Naive thymus-derived CD4-positive, alpha-beta T cell (primary cell): ENCODE measurements at places on chromosomes 13 and 19. TPM values are rescaled to one million over a fixed set of nuclear protein-coding genes. Genes with fewer than 3 reads are reported as not detected.

Gene EPS8L1
- 4.1 and 6.8 TPM in 2 replicates for total RNA-seq

Gene SOX1
- total RNA-seq = not detected

Gene CLDN10
- total RNA-seq = not detected

Gene C19orf81
- not detected for total RNA-seq

Gene CKM
- total RNA-seq = not detected

GRCh38 chr13:106056851-106057250, 478.6 kb downstream of the EFNB2 start:
- DNase-seq = no peak

DNA sequence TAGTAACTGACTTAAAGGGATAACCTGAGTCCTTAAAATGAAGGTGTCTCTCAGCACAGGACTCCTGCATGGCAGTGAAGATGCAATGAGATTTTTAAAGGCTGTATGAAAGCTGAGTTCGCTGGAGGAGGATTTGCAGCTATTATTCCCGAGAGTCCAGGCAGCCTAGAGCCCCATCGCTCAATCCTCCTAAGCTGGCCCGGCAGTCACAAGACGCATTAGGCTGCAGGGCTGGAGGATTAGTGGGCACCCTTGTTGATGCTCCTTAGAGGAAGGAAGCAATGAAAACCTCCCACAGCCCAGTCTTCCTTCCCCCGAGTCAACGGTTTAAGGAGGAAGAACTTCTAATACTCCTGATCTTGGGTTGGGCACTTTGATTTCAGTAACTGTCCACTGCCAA, 239.5 kb downstream of the EFNB2 start:
- DNase-seq = no peak

DNA sequence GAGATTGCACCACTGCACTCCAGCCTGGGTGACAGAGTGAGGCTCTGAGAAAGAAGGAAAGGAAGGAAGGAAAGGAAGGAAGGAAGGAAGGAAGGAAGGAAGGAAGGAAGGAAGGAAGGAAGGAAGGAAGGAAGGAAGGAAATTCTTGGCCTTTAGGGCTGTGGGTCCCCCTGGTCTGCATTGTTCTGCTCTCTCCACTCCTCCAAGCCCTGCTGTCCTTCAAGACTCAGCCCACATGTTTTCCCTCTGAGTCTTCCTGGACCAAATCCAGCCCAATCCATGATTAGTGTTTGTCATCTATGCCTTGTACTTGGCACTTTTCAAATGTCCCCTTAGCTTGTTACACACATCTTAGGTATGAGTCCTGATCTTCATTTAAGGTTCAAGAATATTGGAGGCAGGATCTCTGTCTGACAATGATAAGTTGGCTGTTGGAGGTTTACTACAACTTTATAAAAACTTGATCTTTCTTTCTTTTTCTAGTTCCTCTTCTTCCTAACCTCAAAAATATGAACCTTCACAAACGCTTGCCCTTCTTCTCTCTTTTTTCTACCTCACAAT, 48.8 kb upstream of the INTS6 start:
- no peak for DNase-seq

GRCh38 chr19:10338940-10339339, 484 bp downstream of the ICAM3 start:
- DNase-seq = no peak

DNA sequence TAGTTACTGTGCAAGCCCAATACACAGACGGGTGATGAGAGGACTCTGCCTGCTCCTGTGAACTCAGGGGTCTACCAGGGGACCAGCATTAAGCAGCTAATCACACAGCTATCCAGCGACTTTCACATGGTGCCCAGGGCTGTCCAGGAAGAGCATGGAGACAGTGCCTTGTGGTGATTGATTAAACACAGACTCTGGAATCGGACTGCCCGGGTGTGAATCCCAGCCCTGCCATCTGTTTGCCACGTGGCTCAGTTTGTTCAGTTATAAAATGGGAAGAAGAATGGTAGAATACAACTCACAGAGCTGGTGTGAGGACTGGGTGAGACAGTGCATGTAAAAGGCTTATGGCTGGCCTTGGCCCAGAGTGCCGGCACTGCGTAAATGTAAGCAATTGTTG, 42.1 kb upstream of the NPAS1 start:
- DNase-seq = no peak

DNA sequence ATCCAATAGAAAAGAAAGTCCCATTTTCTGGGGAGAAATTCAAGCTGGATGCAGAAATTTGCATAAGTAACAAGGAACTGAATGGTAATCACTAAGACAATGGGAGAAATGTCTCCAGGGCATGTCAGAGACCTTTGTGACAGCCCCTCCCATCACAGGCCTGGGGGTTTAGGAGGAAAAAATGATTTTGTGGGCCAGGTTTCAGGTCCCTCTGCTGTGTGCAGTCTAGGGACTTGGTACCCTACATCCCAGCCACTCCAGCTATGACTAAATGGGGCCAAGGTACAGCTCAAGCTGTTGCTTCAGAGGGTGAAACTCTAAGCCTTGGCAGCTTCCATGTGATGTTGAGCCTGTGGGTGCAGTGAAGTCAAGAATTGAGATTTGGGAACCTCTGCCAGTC, 695.5 kb upstream of the MIR17HG start:
- no peak for DNase-seq

GRCh38 chr13:41231786-41232185, 31.6 kb downstream of the MTRF1 start:
- DNase-seq = no peak

DNA sequence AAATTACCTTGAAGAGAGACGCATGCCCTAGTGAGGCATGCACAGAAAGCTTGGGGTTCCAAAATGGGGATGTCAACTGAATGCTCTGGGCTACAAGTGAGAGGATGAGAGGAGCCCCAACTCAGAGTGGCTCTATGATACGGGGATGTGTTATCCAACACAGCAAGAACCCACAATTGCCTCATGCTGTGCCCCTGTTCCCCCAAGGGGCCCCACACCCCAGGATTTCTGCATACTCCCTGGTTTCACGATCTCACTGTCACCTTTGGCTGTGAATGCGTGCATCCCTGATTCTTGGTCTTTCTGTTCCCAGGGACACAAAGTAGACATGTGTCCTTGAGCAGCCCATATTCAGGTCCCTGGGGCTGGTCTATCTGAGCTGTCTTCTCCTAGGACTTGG, 29.3 kb downstream of the WDR88 start:
- no peak for DNase-seq
